ENCODE measurements at places on chromosomes 7 and 10.

DNA sequence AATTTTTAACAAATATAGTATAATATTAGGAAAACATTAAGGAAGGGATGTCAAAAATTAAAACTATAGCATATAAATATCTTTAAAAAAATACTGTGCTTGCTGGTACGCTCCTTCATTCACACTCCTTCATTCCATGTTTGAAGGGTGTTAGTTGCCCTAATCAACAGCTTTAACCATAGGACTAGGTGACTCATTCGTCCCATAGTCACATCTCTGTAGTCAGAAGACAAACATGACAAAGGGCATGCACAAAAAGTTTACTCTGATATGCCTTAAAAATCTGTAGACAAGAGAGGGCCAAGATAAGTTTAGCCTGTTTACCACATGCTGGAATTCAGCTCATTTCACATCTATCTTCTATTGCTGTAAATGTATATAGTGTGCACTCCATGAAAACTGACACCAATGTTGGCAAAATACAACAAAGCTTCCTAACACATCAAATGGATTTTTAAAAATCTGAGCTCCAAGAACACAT is 646 bp downstream of the FAM13C start:
- DNase-seq: no peak

DNA sequence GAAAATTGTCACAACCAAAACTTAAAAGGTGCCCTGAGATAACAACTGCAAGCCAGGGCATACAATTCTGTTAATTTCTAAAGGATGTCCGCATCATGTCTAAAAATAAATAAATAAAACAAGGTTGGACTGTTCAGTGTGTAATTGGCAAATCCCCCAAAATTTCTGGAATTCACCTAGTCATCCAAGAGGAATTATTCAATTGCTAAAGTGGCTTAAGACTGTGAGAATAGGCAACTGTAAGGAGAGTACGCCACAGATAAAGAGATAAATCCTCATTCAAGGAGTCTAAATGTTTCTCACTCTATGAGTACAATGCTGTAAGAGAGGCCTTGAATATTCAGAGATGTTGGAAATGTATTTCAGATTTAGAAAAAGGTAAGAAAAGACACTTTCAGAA is 37.2 kb downstream of the PIK3AP1 start:
- DNase-seq: no peak

GRCh38 chr7:20172736-20173334 is 44.3 kb downstream of the MACC1 start:
- DNase-seq: no peak

GRCh38 chr7:20199015-20199737 is 18.0 kb downstream of the MACC1 start:
- DNase-seq: no peak

GRCh38 chr7:99498546-99498944 is 1.5 kb downstream of the ZNF394 start:
- DNase-seq: no peak

DNA sequence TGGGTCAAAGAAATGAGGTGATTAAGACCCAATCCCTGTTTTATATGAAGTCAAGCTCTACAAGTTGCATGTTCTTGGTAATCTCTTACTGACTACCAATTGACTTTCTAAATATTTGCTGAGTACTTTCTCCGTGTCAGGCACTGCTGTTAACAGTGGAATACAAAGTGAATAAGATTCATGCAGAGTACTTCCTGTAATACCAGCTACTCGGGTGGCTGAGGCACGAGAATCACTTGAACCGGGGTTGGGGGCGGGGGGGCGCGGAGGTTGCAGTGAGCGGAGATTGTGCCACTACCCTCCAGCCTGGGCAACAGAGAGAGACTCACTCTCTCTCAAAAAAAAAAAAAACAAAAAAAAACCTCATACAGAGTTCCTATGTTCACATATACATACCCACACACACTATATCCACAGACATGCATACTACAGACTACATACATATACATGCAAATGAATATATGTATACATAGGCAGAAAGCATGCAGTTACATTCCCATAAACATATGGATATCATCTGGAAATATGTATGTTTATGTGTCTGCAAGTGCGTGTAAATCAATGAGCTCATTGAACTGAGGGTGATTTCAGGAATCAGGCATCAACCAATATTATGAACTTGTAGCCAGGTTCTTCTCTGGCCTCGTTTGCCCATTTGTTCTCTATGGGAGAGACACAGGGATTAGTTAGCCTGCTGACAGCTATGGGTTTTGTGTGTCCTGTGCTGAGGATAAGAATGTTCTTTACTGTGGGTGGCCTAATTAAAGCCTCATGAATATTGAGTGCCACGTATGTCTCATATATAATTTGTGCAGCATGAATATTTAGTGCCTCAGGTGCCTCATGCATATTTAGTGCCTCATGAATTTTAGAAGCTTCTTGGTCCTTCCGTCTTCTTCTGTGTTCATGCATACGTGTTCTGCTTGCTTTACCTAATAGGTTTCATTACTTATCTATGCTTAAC is 73.9 kb downstream of the BICC1 start:
- DNase-seq: no peak

- no peak for DNase-seq
Measured at GRCh38 chr10:131738396-131738735, 162.4 kb upstream of the PPP2R2D start.

GRCh38 chr7:158827411-158828132 is 1.7 kb downstream of the ESYT2 start:
- no peak for DNase-seq

DNA sequence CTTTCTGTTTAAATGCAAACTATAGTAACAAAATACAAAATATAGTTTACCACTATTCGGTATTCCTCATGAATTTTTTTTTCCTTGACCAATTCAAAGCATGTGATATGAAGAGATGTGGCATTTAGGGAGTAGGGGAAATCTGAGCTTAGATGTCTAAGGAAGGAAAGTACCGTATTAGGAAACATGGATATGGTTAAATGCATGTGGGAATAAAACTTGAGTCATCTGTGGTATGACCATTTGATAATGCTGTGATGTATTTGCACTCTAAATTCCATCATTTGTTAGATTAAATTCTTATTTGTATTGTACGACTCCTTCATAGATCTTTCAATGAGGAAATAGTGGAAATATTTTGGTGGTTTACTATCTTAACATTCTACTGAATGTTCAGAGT is 19.7 kb downstream of the AHR start:
- no peak for DNase-seq

GRCh38 chr7:19772841-19773760 is at the start of gene TMEM196:
TMEM196 (minus strand) TSS chr7:19773617; CDS start chr7:19772696, 921 bp downstream.
- DNase-seq: no peak

- DNase-seq: no peak
Measured at GRCh38 chr10:77889277-77889903, 37.2 kb downstream of the DLG5 start.

DNA sequence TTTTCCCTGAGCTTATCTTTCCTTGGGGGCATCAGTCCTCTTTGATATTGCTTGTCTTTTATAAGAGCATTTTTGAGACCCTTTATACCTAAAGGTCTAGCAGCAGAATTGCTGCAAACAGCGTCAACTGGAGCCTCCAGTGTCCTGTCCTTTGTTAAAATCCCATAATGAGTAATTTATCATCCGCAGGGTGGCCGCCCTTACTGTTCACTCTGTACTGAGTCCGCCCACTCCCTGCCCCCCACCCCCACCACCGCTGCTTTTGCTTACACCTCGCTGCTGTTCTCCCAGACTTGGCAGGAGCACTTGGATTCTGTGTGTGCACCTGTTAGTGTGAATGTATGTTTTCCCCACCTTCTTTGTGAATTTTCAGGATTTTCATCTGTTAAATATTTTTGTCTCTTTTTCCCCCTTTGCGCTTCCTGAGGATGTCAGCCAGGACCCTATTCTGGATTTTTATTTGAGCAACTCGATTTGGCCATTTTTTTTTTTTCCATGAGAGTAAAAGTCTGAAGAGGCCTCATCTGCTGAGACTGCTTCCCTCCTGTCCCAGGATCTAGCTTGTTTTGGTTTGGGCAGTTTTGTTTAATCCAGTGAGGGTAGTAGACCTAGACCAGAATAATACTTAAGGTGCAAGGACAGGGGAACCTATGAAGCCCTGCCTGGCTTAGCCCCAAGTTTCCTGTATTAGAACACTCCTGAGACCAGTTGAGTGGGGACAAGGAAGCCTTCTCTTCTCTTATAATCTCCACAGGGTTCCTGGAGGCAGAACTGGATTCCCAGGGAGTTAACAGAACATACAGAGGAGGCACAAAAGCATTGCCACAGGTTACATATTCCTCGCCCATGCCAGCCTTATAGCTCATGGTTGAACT is 8.2 kb downstream of the AGFG2 start:
- no peak for DNase-seq

DNA sequence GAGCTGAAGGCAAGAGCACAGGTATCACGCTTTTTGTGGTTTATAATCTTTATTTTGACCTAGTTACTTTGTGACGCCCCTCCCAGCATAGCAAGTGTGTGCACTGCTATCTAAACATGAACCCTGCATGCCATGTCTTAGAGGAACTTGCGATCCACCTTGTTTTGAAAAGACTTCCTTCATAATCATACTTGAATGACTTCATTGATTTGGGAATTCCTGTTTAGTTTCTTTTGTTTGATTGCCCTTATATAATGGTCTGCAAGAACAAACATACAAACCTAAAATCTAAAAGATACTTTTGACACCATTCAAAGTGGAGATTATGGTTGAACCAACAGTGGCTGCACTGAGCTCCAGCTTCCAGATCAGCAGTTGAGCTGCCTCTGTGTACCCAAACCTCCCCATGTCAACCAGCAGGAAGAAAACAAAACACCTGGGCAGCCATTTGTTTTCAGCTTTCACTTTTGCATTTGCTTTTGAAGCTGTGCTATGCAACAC is 132.6 kb downstream of the CELF2 start:
- DNase-seq: no peak

- DNase-seq: no peak
Measured at GRCh38 chr7:25646726-25647413, 418.6 kb upstream of the NPVF start.

DNA sequence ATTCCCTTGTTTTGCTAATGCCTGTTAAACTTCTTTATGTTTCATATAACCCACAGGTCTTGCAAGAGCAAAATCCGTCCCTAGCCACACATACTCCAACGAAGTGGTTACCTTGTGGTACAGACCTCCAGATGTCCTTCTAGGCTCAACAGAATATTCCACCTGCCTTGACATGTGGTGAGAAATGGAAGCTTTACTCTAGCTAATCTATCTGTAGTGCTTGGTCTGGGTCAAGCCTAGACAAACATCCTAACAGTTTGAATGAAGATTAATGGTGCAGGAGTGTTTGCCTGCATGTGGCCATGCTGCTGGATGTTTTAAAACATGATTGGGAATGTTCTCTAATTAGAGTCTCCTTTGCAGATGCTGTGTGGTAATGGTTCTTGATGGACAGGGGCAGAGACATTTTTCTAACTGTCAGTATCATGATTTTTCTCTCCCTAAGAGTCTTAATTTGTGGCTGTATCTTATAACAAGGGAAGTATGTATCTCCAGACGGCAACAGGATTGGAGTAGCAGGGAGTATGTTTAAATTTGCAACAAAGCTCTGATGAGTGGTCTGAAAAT is 308.5 kb upstream of the FZD1 start:
- no peak for DNase-seq

DNA sequence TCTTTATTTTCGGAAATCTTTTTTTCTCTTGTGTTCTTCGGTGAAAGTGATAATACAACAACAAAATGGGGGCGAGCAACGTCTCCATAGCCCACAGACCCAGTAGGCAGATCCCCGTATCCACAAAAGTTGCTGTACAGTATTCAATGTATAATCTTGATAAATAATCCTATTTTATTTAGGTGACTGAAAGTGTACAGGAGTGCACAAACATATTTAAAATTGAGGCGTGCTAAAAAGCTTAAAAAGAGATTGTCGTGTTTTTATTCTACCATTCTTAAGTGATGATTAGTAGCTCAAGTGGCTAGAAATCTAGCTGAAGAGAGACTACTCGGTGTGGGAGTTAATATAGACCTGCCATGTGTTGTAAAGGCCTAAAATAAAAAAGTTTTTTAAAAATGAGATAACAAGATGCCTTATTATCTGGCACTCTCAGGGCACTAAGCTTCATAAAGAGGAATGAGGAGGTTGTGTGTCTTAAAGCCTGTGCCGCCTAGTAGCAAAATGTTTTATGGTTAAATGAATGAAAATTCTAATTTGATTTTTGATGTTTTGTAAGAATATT is 1.6 kb downstream of the CAPZA2 start:
- DNase-seq: no peak

DNA sequence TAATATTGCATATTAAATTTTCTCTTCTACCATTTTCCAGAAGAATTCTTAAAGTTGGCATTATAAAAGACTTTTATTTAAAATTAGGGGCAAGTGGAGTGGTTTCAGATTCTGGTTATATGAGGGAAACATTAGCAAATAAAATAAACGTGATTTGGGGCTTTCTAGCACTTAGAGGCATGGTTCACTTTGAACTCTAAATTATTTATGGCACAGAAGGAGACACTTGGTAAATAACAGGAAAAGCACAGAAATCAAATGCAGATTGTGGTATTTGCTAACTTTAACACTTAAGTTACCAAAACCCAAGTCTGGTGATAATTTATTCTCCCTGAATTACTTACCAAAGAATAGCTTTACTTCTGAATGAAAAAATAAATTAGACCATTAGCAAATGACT is 134.5 kb upstream of the ETV1 start:
- no peak for DNase-seq

- no peak for DNase-seq
Measured at GRCh38 chr10:75209086-75209920, 1.3 kb upstream of the VDAC2 start.

DNA sequence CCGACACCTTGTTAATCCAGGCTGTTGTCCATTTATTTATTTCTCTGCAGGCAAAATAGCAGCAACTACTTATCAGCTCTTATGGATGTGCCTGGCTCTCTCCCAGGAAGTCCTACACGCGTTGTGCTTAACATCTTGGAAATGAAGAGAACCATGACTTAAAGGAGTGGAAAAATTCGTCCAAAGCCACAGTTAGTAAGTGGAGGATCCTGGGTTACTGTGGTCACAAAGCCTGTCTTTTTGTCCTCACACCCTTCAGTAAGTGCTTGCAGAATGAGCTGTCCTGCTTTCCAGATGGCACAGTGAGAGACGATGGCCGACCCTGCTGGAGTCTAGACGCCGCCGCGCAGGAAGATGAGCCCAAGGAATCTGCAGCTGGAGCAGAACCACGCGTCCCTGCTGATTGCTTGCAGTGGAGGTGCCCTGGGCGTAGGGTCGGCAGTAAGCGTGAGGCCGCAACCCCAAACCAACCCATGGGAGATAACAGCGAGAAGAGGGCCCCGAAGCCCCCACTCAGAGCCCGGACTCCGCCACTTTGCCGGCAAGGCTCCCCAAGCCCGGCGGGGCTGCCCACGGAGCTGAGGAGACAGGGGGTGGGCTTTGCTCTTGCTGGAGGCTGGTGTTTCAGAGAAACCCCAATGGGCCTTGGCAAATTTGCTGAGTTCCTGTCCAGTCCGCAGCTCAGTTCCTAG is 178.6 kb downstream of the CXCL12 start:
- no peak for DNase-seq

GRCh38 chr10:121171825-121172787 is 320.9 kb downstream of the WDR11 start:
- no peak for DNase-seq

- DNase-seq: no peak
Measured at GRCh38 chr10:112981553-112981952, 31.5 kb downstream of the TCF7L2 start.

Measured in activated CD4-positive, alpha-beta T cell treated with anti-CD3 and anti-CD28 coated beads for 4 hours (primary cell).